ENCODE measurements at places on chromosomes 6 and 20.

GRCh38 chr20:19338960-19339359 is 126.5 kb downstream of the SLC24A3 start:
- DNase-seq, result no peak

DNA sequence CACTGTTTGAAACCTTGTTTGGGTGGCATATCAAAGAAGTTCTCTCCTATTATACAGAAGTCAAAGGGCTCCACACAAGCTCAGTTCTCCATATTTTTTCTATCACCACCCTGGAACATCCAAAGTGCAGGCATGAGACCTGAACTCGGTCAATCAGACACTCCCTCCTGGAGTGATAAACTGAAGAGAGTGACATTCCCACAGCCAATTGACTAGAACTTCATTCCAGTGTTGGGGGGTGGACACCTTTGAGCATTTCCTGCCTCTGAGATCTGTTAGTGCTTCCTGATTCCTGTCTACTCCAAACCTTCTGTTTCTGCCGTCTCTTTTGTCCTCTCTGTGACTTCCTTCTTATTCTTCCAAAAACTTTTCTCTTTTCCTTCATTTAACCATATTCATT is 220.7 kb upstream of the NOX3 start:
- DNase-seq, result no peak

GRCh38 chr20:56826705-56827665 is 197.9 kb downstream of the TFAP2C start:
- DNase-seq, result no peak

- DNase-seq, result no peak
Measured at GRCh38 chr20:34052414-34052813, 58.7 kb downstream of the RALY start.

- no peak for DNase-seq
Measured at GRCh38 chr20:34850969-34851368, 21.7 kb downstream of the GGT7 start.

- no peak for DNase-seq
Measured at GRCh38 chr20:63253438-63254231, 628 bp downstream of the NKAIN4 start.

DNA sequence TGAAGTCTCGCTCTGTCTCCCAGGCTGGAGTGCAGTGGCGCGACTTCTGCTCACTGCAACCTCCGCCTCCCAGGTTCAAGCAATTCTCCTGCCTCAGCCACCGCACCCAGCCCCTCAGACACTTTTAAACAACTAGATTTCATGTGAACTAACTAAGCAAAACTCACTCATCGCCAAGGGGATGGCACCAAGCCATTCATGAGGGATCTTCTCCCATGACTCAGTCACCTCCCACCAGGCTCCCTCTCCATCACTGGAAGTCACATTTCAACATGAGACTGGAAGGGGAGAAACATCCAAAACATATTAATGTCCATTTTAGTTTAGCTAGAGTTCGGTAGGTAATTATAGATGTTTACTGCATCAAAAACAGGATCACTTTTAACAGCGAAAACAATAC is 95.9 kb upstream of the PRL start:
- DNase-seq, result no peak

DNA sequence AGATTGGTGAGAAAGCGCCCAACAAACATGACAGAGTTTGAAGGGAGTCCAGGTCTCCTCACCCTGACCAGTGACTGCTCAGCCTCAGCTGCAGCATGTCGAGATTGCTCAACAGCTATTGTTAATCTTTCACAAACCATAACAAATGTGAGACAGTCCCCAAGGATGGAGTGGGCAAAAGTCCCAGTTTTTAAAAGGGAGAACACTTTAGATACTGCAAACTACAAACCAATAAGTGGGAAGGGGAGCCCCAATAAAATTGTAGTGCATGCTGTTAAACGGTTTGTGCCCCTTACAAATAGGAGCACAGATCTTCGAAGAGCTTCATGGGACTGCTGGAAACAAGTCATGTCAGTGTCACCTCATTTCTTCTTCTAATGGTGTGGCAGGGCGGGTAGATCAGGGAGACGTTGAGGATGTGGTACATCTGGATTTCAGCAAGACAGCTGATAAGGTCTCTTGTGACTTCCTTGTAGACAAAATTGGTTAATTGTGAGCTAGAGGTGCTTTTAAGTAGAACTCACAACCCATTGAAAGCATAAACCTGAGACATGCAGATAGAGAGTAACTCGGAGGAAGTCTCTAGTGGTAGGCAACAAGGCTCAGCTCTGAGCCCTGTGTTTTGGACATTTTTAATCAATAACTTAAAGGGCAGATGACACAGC is 134.0 kb upstream of the ARMC2 start:
- no peak for DNase-seq

GRCh38 chr6:168825226-168826077 is 384.5 kb downstream of the SMOC2 start:
- DNase-seq, result no peak

- DNase-seq, result no peak
Measured at GRCh38 chr20:2749951-2750490, 50.4 kb downstream of the CPXM1 start.

DNA sequence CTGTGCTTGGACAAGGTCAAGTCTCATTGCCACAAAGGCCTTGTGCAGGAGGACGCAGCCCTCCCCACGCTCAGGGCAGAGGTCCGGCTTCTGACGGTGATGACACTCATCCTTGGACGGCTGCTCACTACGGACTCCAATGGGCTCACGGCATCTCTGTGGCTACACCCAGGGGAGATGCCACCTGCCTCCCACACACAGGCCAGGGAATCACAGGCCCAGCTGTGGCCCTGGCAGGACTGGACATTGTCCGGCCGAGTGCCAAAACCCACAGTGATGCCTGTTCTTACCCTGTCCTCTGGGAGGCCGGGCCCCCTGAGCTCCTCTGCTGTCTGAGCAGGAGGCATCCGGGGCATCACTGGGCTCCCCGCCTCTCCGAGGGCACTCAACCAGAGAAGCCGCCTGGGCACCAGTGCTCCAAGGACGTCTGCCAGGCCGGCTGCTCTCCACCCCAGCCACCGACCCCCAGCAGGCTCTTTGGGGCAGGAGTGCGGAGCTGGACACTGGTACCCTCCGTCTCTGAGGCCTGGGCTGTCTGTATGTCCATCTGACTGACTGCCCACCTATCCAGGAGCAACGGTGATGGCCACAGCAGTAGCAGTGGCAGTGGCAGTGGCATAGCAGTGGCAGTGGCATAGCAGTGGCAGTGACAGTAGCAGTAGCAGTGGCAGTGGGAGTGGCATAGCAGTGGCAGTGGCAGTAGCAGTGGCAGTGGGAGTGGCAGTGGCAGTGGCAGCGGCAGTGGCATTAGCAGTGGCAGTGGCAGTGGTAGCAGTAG is 1.9 kb downstream of the RBBP8NL start:
- DNase-seq, result no peak

DNA sequence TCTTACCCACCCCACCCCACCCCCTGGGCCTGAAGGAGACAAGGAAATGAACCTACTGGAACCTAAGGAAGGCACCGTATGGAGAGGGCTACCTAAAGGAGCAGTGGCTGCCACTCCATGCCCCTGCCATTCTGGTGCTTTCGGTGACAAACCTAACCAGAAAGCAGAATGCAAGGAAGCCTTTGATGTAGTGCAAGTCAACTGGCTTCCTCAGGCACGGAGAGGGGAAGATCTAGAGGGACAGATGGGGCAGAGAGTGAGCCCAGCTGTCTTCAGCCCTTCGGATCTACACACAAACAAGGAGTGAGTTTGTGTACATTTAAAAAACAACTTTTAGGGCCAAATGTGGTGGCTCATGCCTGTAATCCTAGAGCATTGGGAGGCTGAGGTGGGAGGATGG is 39.5 kb downstream of the PPP1R16B start:
- no peak for DNase-seq

GRCh38 chr6:79064635-79065034 is 13.4 kb downstream of the PHIP start:
- DNase-seq, result no peak

DNA sequence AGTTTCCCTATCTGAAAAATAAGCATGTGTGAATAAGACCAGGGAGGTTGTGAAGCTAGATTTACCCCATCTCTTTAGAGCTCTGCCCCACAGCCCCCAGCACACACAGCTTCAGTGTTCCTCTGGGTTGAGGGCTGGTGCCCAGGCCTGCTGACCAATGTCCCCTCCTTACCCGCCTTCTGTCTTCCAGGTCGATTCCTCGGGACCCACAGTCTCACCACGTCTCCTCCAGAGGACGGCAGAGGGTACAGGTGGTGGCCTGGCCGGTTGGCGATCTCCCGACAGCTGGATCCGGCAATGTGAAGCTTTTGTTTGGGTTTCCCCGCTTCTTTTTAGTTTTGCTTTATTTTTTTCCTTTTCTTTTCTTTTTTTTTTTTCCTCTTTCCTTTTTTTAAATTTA is 42.0 kb downstream of the STK35 start:
- DNase-seq, result no peak

DNA sequence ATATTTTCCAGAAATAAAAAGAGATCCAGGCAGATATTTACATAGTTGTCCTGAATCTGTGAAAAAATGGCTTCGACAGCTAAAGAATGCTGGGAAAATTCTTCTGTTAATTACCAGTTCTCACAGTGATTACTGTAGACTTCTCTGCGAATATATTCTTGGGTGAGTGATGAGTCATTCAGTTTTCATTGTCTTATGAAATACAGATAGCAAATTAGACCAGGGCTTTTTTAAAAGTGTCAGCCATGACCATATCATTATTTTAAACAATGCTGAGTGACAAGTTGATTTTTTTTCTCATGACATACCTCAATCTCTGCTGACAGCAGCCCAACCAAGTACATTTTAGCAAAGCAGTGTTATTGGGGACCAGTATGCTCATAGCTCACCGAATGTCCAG is 32.8 kb downstream of the TSPYL4 start:
- DNase-seq, result no peak

DNA sequence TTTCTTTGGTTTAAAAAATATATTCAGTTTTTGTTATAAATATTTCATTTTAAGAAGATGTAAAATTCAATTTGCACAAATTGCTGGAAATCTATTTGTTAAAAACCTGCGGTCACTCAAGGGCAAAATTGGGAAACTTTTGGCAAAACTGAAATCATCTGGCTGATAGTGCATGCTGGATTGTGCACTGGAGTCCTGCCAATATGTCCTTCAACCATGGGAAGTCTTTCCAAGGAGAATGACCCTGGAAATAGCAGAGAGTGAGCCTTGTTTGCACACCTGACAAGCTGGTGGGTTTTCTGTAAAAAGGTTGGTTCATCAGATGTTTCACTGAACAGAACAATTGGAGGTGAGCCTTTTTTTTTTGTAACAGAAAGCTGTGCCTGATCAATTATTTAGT is 413.5 kb downstream of the BTBD3 start:
- DNase-seq, result no peak

GRCh38 chr6:138593124-138593877 is 94.0 kb upstream of the NHSL1 start:
- DNase-seq, result peak; percentile 90

GRCh38 chr6:55499591-55499990 is 79.4 kb downstream of the HMGCLL1 start:
- no peak for DNase-seq

DNA sequence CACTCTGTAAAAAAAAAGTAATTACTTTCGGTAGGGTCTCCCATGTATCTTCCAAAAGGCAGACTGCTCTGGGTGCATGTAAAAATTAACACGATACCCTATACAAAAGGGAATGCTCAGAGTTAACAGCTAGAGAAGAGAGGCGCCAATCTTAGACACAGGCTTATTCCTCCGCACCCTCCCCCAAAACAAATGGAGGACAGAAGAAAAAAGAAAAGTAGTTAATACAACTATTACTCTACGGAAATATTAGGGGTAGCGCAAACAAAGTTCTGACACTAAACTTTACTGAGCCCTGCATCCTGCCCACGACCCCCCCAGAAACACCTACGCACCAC is 331 bp upstream of the UFL1 start:
- DNase-seq, result no peak

DNA sequence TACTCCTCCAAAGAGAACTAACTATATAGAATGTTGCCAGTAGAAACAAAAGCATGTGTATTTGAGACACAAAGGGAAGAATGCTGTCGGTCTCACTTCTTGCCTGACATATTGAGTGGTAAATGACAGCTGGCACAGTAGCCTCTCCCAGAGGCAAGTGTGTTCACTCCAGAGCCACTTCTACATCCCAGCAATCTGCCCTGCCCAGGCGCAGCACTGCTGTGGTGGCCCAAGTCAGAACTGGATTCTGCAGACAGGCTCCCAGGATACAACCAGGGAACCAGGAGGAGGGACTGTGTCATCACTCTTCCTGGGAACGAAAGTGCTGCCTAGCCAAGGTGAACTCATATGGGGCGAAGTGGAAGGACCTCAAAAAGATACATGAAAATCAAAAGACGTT is 103.2 kb upstream of the ARMC2 start:
- no peak for DNase-seq

- DNase-seq, result no peak
Measured at GRCh38 chr20:48861444-48861843, 33.6 kb upstream of the PREX1 start.

- DNase-seq, result no peak
Measured at GRCh38 chr6:151393410-151393809, 2.1 kb upstream of the ZBTB2 start.

DNA sequence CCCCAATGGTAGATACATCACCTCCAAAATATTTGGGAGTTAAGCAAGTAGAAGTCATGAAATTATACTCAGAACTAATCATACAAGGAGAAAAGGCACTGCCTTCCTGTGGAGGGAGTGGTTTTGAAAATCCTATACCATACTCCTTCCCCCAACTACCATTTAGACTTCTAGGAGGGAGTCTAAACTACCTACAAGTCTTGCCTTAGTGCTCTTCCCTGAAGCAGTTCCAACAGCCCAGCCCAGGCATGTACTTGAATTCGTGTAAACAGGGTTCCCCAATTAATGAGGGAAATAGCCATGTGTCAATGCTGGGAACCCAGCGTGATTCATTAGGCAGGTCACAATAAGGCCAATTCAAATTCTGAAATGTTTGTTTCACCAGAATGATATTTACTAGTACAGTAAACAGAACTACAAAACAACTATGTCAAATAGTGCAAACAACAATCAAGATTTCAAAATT is 39.1 kb upstream of the SGK1 start:
- no peak for DNase-seq

- no peak for DNase-seq
Measured at GRCh38 chr6:52524918-52525317, 51.9 kb downstream of the TRAM2 start.

GRCh38 chr20:60036746-60037499 is 78.7 kb downstream of the CDH26 start:
- no peak for DNase-seq

- DNase-seq, result no peak
Measured at GRCh38 chr6:63998991-63999390, 363.4 kb downstream of the PHF3 start.
